NCI-H1105 (cell line): ENCODE measurements at places on chromosomes 11 and 22.

DNA sequence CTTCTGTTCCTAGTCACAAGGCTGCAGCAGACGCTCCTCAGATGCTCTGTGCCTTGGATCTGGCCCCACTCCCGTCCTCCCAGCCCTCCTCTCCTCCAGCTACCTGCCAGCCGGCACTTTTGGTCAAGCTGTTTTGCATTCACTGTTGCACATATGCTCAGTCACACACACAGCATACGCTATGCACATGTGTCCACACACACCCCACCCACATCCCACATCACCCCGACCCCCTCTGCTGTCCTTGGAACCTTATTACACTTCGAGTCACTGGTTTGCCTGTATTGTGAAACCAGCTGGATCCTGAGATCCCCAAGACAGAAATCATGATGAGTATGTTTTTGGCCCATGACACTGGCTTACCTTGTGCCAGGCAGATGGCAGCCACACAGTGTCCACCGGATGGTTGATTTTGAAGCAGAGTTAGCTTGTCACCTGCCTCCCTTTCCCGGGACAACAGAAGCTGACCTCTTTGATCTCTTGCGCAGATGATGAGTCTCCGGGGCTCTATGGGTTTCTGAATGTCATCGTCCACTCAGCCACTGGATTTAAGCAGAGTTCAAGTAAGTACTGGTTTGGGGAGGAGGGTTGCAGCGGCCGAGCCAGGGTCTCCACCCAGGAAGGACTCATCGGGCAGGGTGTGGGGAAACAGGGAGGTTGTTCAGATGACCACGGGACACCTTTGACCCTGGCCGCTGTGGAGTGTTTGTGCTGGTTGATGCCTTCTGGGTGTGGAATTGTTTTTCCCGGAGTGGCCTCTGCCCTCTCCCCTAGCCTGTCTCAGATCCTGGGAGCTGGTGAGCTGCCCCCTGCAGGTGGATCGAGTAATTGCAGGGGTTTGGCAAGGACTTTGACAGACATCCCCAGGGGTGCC lies 109.8 kb downstream of the BCR start:
- no peak for DNase-seq

DNA sequence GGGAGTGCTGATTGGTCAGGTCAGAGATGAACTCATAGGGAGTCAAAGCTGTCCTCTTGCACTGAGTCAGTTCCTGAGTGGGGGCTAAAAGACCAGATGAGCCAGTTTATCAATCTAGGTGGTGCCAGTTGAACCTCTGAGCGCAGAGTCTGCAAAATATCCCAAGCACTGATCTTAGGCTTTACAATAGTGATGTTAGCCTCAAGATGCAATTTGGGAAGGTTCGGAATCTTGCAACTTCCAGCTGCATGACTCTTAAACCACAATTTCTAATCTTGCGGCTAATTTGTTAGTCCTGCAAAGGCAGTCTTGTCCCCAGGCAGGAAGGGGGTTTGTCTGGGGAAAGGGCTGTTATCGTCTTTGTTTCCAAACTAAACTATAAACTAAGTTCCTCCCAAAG lies 92.3 kb upstream of the PARVA start:
- DNase-seq, result no peak

DNA sequence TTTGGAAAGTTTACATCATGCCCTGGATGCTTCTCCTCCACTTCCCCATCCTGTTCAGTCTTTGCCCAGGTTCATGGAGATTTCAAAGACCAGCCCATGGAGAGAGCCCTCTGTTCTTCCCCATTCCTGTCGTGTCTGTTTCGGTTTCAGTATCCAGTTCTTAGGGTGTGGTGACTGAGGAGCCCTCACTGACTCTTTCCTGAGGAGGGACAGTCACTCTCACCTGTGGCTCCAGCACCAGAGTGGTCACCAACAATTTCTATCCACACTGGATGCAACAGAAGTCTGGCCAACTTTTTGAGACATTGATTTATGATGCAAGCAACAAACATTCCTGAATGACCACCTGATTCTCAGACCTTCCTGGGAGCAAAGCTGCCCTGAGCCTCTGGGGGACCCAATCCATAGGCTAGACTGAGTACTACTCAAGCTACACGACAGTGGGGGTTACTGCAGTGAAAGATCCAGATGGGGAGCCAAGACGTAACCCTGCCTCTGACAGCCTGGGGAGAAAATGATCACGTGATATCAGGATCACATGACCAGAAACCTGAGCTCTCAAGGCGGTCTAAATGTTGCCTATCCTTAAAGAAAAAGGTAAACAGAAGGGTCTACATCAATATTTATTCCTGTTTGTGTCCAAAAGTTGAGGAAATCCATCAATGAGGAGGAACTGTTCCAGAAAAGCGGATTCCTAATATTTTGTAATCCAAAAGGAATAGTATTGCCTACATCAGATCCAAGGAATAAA lies 76.2 kb upstream of the VPREB1 start:
- DNase-seq, result peak; percentile 66

DNA sequence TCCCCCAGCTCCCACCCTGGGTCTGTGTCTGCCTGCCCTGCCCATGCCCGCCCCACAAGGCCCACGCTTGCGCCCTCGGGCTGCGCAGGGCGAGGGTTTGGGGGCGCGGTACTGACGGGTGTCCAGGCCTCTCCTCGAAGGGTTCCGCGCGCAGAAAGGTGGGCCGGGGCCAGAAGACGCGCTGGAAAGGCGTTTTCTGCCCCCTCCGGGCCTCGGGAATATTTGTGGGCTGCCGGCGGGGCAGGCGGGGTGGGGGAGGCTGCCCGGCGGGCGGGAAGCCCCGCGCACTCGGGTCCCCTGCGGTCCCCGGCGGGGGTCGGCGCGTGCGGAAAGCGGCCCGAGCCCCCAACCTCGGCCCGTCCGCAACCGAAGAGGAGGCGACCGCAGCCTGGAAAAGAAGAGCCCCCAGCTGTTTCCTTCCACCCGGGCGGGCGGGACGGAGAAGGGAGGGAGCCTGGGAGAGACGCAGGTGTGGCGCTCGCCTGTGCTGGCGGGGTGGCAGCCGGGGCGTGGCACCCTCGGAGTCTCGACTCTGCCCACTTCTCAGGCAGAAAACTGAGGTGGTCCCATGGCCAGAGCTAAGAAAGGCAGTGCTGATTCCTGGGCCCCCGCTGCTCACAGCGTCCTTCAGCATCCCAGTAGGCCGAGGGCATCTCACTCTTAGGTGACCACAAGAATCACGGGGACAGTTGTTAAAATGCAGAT lies 59.0 kb downstream of the THAP12 start:
- DNase-seq, result no peak

GRCh38 chr11:26847459-26847858 lies 125.6 kb upstream of the SLC5A12 start:
- DNase-seq, result no peak

DNA sequence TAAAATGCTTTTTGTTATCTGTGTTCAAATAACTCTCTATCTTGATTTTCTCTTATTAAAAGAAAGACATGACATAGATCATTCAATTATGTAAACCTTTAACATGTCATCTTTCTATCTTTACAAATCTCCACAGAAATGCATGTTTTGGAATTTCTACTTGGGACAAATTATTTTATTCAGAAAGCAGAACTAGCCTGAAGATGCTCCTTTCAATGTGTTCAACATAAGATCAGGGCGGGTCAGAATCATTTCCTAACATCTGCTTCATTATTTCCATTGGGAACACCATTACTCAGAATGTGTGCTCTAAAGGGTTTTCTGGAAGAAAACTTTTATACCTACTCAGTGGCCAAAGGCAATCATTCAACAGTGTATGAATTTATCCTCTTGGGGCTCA lies at the start of gene OR5AL1:
Gene OR5AL1, plus strand, starts transcription at position 301 of the 400 bp plus-strand sequence.
- DNase-seq, result no peak

GRCh38 chr11:65500387-65501185 lies 1.7 kb downstream of the MALAT1 start:
- no peak for DNase-seq

DNA sequence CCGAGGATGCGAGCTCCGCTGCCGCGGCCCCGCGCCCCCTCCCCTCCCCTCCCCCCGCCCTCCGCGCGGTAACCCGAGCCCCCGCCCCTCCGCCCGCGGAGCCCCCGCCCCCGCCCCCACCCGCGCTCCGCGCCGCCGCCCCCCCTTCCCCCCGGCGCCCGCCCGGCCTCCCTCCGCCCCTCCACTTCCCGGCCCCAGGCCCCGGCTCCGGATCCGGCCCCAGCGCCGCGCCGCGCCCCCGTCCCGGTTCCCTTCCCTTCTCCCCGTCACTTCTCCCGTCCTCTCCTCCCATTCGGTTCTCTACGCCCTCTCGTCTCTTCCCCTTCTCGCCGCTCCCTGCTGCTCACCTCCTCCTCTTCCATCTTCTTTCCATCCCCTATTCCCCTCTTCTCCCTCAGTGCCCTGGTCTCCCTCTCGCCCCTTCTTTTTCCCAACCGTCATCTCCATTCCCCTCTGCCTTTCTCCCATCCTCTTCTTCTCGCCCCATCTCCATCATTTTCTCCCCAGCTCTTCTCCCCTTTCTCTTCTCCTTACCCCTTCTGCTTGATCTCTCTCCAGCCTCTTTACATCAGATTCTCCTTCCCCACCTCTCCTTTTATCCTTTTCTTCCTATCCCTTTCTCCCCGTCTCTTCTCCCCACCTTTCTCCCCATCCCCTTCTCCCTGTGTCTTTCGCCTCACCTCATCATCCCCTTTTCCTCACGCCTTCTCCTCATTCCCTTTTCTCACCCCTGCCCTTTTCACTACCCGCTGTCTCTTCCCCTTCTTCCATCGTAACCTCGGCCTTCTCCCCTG lies at the start of gene DCHS1:
Gene DCHS1, minus strand, starts transcription at position 20 of the 794 bp plus-strand sequence. CDS start 14,196 bp downstream, outside the sequence.
- DNase-seq, result peak; percentile 34

GRCh38 chr11:5624489-5625279 lies at the start of gene TRIM34:
Gene TRIM34 (plus strand): TSS chr11:5625001. CDS start chr11:5632332, 7,331 bp downstream.
- DNase-seq, result no peak

DNA sequence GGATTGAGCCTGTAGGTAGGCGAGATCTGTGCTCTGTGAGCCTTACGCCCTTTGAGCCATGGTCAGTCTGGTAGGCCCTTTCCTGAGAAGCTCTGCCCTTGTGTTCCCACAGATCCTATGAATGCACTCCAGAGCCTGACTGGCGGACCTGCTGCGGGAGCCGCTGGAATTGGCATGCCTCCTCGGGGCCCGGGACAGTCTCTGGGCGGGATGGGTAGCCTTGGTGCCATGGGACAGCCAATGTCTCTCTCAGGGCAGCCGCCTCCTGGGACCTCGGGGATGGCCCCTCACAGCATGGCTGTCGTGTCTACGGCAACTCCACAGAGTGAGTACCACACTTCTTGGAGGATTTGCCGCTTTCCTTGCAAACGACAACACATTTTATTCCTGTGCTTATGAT lies 47.4 kb downstream of the MED15 start:
- no peak for DNase-seq

DNA sequence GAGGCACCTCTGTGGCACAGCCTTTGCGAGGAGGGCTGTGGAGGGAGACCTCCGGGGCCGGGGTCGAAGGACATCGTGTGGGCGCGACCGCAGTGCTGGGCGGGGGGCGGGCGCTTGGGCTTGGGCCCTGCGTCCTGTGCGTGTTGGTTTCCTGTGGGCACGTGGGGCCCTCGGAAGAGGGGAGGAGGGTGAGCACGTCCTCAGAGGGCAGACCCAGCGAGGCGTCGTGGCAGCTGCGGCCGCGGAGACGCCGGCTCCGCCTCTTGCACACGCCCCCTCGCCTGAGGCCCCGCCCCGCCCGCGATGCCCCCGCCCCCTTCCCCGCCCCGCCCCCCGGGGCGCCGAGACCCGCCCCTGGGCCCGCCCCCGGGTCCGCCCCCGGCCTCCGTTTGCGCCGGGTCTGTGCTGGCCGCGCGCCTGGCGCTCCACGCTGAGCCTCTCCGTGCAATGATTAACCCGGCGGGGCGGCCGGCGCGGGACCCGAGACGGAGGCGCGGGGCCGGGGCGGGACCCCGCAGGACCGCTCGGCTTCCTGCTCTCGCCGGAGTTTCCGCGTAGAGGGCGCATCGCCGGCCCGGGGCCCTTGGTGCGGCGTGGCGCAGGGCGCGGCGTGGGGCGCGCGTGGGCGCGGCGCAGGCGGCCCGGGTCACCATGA lies at the start of gene PRR5:
Gene PRR5, plus strand, starts transcription at position 381 of the 655 bp plus-strand sequence. Its CDS starts 271 bp downstream, at position 652.
- peak; percentile 65 for DNase-seq

DNA sequence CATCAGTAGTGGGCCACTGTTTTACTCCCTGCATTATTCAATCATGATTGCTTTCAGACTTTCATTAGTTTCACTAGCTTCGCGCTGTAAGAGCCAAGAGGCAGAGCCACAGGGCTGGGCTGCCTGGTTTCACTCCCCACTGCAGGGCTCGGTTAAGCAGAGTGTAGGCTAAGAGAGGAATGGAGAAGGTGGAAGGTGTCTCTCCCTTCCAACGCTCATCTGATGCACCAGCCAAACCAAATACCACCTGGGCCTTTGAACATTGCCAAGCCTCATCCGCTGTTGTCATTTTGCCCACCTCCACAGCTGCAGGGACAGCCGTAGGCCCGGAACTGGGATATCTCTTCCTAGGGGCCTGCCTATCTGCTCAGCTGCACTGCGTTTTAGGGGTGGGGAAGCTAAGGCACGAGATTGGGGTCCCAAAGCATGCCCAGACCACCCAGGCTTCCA lies 480 bp upstream of the SMARCB1 start:
- no peak for DNase-seq

GRCh38 chr22:19855504-19856409 lies 1.1 kb upstream of the GNB1L start:
- peak; percentile 75 for DNase-seq

DNA sequence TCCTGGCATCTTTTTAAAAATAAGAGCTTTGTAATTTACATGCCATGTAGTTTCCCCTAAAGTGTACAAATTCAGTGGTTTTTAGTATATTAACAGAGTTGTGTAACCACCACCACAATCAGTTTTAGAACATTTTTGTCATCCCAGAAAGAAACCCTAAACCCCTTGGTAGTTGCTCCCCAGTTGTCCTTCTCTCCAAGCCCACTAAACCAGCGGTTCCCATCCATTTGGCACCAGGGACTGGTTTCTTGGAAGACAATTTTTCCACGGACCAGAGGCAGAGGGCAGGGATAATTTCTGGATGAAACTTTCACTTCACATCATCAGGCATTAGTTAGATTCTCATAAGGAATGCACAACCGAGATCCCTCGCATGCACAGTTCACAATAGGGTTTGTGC lies 22.6 kb downstream of the CABIN1 start:
- DNase-seq, result no peak

- no peak for DNase-seq
These were observed 110.0 kb downstream of the KIAA1671 start for GRCh38 chr22:25062386-25063085.

- no peak for DNase-seq
These were observed 60.5 kb downstream of the BCR start for GRCh38 chr22:23240639-23241389.

- DNase-seq, result no peak
These were observed at the start of gene C1QTNF5 for GRCh38 chr11:119340335-119341221. Gene C1QTNF5 (minus strand): TSS chr11:119340883. CDS start chr11:119340397, 486 bp downstream.

- DNase-seq, result no peak
These were observed 72.5 kb upstream of the AMPD3 start for GRCh38 chr11:10382518-10382917.
